Myocyte (in vitro differentiated cells): ENCODE measurements at places on chromosomes 5 and 9. TPM values are rescaled to one million over a fixed set of nuclear protein-coding genes. Genes with fewer than 3 reads are reported as not detected.

- DNase-seq, result no peak
These were observed 754.7 kb downstream of the DTWD2 start for GRCh38 chr5:118233606-118234005.

DNA sequence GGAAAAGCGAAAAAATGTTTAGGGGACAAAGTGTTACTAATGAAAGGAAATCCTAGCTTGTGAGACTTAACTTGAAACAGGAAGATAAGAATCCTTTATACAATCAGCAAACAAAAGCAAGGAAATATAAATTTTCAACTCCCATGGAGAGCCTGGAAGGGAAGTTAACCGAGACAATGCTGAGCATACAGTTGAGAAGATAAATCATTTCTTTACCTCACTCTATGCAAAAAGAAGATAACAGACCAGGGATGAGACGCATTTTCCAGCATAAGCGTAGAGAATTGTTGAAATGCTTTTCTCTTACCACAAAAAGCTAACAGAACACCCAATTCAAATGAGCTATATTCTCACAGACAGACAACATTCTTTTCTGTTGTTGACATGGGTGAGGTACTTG lies 309.6 kb downstream of the CWC27 start:
- no peak for DNase-seq

GRCh38 chr5:171314728-171315385 lies 5.8 kb downstream of the TLX3 start:
- no peak for DNase-seq

The LCN9 gene
- total RNA-seq, result not detected in 2 replicates

DNA sequence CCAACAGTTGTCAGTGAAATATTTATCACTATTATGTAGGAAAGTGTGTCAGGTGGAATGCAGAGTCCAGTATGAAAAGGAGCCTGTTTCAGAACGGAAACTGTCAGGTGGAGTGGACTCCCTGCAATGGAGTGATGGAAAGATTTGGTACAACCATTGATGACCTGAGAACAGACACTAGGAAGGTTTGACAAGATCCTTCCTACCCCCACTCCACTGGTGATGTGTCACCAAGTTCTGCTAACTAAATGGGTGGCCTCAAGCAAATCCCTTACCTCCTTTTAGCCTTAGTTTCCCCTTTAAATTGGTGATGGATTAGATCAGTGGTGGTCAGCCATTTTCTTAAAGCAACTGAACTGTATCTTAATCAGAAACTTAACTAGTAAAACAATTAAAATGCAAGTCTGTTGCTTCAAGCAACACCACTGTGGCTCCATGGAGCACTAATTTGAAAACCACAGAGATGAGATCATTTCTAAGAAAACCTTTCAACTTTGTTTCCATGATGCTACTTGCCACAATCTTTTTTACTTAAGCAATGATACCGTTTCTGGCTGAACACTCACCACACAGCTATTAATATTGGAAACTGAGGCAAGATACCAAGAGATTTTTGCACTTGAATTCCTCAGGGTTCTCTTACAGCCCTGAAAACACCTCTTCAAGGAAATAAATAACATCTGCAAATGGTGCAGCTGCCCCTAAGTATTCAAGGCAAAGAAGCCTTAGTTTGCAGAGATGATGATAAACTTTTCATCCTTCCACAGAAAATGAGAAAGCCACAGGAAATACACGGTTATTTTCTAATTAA lies 140.6 kb downstream of the ERCC6L2 start:
- DNase-seq, result peak; percentile 62

DNA sequence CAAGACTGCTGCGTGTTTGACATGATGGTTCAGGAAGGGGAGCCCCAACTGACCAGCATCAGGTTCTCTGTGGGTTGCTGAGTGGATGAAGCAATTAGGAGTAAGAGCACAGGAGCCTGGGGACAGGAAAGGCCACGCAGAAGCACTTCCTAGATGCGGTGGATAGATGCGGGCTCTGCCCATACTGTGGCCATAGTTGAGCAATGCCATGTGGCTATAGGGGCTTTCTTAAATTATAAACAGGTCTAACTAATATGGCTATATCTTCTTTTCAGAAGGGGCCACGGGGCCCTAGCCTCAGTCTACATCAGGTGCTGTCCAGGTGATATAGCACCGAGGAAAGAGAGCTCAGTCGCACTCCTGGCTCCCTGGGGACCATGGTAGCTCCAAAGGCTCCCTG lies 198.6 kb downstream of the GADD45G start:
- DNase-seq, result no peak

The HAPLN1 gene
- 0.05 TPM in 1 of 2 replicates, not detected in the other for total RNA-seq

The NR6A1 gene
- 1.9 and 2.1 TPM in 2 replicates for total RNA-seq
